NCI-H187 treated with DMSO at 0.1 percent for 48 hours (cell line): ENCODE measurements at places on chromosomes 12 and 14.

GRCh38 chr14:65658202-65658601 is 245.7 kb downstream of the FUT8 start:
- no peak for DNase-seq

DNA sequence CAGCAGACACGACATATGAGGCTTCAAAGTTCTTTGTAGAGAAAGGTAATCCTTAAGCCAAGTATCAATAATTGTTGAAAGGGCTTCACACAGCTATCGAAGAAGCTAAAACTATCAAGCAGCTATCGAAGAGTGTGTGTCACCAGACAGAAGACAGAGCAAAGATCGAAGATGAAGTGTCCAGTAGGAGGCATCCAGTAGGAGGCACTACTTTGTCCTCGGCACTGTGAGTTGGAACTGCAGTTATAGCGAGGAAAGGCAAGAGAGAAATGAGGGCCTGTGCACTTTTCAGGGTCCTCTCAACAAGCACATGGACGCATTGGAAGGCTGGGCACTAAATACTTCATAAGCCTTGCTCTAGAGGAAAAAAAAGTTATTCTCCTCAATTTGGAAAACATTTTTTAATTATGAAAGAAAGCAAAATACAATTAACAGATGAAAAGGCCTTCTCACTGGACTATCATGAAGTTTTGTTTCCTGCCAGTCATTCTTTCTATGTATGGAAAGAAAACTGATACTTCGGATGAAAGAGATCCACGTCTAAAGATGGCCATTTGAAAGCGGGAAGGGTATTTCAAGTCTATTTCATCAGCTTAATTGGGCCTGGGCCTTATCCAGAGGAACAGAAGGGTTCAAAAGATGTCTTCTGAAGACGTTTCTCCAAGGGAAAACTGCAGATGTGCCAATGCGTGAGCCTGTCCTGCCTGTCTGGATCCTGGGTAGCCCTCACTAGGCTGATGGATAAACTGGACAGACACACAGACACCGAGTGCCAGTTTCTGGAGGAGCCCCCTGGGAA is 174.5 kb downstream of the CALM1 start:
- DNase-seq = no peak

DNA sequence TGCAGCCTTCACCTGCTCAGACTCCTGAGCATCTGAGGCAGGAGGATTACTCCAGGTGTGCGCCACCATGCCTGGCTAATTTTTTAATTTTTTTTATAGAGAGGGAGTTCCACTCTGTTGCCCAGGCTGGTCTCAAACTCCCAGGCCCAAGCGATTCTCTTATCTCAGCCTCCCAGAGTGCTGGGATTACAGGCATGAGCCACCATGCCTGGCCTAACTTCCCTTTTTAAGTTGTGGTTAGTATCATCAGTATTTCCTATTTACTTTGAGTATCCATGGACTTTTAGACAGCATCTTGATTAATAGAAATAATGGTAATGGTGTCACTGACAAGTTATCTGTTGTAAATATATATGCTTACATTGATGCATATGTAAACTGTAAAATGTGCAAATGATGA is 116.9 kb downstream of the FGD4 start:
- DNase-seq = no peak

DNA sequence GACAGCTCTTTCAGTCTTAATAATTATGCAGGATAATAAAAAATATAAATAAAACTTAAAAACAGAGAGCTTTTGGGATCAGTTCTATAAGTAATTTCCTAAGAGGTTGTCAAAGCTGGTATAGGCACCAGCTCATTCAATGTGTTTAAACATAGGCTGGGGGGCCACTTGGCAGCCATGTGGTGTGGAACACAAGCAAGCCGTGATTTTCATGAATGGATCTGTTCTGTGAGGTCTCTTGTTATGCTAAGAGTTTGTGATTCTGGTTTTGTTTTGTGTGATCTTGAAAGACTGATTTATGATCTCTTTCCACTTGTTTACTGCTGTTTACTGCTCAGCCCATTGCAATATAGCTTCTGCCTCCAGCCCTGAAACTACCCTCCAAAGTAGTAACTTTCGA is 240.9 kb downstream of the FBXL14 start:
- DNase-seq = no peak

DNA sequence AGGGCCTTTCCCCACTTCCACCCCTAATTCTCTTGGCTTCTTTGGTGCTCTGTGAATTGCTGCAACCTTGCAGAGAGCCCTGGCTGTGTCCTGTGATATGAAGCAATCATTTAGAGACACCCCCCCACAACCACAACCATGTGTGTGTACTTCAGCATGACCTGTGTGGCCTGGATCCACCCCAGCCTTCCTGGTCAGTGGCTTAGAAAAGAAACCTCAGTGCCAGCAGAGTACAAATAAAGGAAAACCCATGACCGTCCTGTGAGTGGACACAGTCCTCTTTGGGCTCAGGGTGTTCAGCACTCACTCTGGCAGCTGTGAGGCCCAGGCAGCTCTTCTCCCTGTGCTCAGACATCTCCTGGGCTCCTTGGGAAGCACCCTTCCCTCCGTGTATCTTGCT is 206.6 kb upstream of the DIO3 start:
- DNase-seq = no peak

DNA sequence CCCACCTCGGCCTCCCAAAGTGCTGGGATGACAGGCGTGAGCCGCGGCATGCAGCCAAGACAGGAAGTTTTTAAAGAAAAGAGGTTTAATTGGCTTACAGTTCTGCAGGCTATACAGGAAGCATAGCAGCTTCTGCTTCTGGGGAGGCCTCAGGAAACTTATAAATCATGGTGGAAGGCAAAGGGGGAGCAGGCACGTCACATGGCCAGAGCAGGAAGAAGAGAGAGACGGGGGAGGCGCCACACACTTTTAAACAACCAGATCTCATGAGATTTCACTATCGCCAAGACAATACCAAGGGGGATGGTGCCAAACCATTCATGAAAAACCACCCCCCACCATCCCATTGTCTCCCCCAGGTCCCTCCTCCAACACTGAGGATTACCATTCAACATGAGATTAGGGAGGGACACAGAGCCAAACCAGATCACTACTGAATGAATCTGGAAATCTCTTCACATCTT is 14.1 kb downstream of the CCDC63 start:
- DNase-seq = no peak

DNA sequence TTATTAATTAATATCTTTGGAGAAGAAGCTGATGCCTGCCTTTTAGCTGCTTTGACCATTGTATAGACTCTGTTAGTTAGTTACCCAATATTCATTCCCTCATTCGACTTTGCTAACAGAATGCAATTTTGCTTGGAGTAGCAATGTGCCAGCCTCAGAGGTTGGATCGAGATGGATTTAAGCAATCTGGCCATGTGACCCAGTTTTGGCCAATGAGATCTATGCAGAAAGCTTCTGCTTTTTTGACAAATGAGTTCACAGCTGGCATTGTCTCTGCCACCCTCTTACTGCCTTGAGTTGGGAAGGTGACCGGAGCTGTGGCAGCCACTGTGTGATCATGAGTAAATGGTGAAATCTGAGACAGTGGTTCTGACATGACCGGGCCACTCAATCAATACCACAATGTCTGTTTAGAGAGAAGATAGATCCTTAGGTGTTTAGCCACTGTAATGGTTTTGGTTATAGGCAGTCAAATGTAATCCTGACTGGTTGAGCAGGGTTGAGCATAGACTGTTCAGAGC is 74.9 kb upstream of the MED13L start:
- no peak for DNase-seq

DNA sequence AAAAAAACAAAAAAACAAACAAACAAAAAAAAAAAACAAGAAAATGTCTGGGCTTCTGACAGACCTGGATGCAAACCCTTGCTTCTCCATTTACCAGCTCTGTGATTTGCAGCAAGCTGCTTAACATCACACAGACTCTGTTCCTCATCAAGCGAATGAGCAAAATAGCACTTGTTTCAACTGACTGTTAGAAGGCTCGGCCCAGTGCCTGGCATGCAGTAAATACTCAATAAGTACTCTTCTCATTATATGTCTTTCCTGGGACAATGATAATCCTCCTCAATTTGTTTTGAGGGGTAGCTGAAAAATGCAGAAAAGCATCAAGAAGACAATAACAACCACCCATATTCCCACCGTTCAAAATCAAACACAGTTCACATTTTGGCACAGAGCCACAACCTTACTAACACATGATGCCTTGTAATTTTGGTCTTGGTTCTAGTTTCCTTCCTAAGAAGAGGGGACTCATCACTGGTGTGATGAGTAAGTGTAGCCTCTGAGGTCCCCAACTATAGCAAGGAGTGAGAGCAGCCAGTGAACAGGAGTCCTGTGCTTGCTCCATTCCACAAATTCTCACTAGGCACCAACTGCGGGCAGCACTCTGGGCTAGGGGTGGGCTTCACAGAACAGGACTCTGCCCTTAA is 60.4 kb downstream of the TTC7B start:
- DNase-seq = no peak
